ENCODE measurements at places on chromosomes 3 and 15.

DNA sequence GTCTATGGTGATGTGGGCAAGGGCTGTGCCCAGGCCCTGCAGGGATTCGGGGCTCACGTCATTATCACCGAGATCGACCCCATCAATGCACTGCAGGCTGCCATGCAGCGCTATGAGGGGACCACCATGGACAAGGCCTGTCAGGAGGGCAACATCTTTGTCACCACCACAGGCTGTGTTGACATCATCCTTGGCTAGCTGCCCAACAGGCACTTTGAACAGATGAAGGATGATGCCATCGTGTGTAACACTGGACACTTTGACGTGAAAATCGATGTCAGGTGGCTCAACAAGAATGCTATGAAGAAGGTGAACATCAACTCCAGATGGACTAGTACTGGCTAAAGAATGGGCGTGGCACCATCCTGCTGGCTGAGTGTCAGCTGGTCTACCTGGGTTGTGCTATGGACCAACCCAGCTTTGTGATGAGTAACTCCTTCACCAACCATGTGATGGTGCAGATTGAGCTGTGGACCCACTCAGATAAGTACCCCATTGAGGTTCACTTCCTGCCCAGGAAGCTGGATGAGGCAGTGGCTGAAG, 6.1 kb upstream of the USP8 start:
- no peak for DNase-seq

DNA sequence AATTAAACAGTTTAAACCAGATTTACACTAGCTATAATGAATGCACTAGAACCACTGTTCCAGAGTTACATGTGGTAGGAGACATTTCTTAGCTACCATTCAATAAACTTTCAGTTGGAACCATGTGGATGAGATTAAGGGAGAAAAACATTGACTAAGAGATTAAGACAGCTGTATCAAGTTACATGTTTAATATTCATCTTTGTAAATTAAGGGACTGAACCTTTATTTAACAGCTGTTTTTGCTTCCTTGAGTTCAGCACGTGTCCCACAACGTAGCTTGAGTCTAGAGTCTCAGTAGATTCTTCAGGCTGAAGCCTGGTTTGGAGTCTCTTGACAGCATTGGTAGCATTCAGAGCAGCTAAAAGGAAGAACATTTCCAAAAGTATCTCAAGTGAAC, 27.2 kb upstream of the CFAP44 start:
- no peak for DNase-seq

DNA sequence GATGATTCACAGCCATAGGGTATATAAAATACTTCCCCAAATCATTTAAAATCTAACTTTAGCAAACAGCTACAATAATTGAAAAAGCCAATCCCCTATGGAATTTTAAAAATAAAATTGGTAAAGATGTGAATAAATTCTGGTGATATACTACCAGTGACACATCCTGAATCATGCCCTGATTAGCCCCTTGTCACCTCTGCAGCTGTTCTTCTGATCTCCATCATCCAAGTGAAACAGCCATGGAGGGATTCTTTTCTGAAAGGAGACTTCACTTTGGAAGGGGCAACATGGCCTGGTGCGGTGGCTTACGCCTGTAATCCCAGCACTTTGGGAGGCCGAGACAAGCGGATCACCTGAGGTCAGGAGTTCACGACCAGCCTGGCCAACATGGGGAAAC, 115.6 kb upstream of the MLF1 start:
- DNase-seq: no peak

GRCh38 chr3:187520027-187520945, 149.9 kb downstream of the SST start:
- DNase-seq: no peak

DNA sequence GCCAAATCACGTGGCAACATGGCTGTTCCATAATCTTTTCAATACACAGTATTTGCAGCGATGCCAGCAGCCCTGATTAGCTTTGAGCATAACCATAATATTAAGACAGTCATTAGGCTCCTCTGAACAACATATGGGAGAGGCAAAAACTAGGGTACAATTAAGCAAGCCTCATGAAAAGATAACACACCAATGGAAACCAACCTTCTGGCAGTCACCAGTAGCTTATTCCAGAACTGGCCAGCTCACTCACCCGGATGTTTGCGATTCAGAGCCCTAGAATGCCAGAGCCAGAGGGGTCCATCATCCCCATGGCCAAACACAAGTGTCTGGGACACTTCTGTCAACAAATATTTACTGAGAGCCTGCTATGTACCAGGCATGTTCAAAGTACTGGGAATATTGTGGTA, 48.8 kb upstream of the PLXND1 start:
- no peak for DNase-seq

GRCh38 chr3:116474032-116474780, 28.9 kb upstream of the LSAMP start:
- no peak for DNase-seq

- DNase-seq: no peak
Observed at GRCh38 chr3:161117646-161118045, 12.5 kb upstream of the B3GALNT1 start.

DNA sequence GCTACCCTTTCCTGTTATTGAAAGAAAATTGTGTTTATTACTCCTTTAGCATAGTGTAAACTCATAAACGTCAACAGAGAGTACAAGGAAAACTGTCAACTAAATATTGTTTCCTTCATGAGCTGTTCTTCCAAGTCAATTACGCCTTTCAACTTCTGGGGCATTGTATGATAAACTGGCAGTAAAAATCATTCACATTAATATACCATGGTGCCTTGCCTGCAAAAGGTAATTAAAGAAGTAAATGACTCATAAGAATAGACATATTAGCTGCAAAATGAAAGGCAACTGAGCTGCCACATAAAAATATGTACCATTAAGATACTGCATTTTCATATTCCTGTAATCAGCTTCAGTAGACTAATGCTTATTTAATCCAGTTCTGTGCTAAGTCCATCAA, 447.3 kb downstream of the FOXP1 start:
- DNase-seq: no peak

DNA sequence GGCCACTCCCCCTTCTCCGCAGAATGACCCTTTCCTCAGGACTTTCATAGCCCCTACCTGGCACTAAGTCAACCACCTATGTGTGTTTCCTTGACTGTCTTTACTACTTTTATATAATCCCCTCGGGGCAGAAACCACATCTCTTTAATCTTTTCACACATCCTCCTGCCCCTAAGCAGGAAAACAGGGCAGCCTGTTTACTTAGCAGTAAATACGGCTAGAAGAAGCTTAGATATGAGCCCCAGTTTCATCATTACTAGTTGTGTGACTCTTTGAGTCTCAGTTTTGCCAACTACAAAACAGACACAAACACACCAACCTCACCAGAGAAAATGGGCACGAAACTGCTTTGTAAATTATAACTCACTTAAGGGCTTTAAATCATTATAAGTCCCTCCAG, 98.3 kb downstream of the CYP19A1 start:
- no peak for DNase-seq

- DNase-seq: no peak
Observed at GRCh38 chr3:158728061-158728377, 4.2 kb downstream of the RARRES1 start.

DNA sequence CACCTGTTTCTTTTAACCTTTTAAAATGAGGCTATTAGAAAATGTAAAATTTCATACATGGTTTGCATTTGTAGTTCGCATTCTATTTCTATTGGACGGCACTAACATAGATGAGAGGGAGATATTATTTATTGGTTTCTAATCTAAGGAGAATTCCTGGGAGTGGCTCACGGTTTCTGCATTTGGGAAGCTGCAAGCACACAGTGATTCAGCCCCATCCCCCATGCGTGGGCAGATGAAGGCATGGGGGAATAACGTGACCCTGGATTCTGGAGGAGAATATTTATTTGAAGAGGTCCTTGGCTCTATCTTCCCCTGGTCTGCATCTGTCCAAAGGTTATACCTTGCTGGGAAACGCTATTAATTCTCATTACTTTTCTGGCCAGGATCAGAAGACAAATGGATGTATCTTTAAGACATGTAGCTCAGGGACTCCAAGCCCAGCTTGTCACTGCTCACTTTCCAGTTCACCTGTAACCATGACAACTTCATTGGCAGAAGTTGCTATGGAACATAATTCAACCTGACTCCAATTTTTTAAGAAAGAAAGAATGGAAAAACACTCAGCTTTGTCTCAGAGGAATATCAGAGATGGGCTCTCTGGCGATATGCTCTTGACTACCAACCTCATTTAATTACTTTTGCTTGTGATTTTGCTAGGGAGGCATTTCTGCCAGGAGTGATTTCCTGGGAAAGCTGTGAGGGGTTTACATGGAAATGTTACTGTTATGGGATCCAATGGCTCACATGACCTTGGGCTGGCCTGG, 27.2 kb upstream of the POMGNT2 start:
- DNase-seq: no peak

GRCh38 chr3:52347716-52348635, 31.9 kb downstream of the DNAH1 start:
- DNase-seq: no peak

GRCh38 chr3:88626456-88627120, 476.8 kb downstream of the C3orf38 start:
- DNase-seq: no peak

- DNase-seq: no peak
Observed at GRCh38 chr3:6516694-6517093, 344.2 kb upstream of the GRM7 start.

DNA sequence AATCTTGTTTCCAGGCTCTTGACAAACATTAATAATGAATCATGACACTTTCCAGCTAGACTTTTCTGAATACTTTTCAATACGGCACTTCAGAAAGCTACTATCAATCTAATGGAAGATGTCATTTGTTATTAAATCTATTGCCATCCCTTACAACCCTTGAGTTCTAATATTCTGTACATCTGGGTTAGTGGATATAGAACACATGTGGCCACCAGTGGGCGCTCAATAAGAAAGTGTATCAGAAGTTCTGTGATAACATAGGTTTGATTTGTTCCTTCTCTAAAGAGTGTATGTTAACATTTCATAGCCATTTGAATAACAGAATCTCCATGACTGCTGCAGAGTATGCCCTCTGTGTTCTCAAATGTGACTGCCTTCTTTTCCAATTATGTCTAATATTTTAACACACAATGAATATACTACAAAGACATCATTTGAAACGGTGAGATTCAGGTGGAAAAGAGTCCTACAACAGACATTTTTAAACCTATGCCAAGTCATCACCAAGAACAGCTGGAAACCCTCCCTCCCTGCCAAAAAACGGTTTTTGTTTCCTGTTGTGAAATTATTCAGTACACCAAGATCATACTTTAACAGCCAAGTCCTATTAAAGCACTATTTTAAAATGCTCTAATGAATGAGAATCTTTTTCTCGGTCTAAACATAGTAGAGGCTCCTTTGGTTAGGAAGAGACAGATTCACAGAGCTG, 22.2 kb downstream of the ALDH1A2 start:
- DNase-seq: no peak

DNA sequence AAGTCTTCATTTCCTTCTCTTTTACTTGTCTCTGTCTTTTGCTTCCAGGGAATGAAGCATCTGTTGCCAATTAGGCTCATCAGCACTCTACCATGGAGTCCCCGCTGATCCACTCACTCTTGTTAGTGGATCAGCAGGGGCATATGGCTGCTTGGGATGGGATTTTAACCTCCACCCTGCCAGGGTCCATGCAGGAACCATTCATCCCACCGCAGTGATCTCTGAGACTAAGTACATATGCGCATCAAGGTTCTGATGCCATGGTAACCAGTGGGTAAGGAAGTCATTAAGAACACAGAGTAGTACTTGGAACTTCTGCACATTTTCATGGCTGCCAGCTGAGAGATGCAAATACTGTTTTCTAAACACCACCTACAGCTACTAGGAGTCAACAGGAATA, 374.0 kb upstream of the ALCAM start:
- no peak for DNase-seq

DNA sequence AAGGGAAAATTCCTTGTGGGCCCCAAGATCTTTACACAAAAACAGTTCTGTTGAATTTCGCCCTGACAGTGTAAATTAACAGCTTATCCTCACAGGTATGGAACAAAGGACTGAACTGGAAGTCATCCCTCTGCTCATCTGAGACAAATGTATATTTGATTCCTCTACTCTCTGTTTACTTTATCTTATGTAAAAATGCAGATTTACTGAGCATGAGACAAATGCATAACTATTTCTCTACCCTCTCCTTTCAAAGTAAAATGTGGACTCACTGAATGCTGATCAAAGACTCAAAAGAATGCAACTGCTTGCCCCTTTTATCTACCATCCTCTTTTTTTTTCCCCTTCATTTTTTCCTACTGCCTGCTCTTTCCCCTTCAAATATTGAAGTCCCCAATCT, 98.6 kb upstream of the CRBN start:
- DNase-seq: no peak

DNA sequence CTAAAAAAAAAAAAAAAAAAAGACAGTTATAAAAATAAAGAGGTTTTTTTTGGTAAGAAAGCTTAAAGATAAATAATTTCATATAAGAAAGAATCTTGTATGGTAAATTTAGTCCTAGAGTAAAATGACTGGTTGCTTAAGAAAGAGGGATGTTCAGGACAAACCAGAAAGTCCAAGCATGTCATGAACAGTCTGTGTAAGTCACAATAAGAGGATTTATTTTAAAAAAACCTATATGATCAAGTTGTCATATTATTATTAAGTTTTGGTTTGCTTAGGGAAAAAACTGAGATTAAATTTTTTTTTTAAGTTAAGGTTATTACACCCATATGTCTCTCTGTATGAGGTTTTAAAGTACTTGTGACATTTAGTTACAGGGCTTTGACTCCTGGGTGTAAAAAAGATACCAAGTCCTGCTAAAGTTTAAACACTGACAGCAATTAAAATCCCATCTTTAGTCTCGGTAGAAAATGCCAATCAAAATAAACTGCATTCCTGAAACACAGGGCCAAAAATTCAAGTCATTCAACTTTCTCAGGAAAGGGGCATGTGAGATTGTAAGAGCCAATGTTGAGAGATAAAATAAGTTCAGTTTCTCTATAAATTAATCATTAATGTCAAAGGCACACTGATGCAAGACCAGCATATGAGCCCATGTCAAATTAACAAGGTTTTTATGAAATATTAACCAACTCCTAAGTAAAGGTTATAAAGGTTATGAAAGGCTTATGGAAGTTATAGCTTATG, 8.5 kb upstream of the BDH1 start:
- no peak for DNase-seq

DNA sequence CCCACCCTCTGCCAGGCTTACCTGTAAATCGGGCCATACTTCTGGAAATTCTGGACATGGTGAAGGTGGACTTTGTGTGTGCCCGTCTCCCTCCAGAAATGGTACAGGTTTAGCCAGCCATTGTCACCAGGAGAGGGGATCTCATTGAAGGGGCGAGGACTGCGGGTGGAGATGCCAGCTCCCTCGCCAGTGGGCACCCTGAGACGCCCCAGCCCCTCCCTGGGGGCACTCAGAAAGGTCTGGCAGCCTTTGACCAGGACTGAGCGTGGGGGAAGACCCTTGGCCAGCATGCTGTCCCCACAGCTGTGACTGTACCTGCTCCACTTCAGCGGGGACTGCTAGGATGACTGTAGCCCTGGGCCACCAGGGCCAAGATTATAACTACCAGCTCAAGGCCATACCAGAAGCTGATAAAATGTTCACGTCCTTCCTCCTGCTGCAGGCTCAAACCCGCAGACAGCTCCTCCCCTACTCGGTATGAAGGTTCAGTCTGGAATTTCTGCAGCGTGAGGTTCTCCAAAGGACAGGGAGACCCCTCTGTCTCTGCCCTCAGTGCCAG, at the start of gene CYP11A1:
Gene CYP11A1, minus strand, starts transcription at position 351 of the 559 bp plus-strand sequence. Its CDS starts 61 bp downstream, at position 290.
- no peak for DNase-seq

Data from non-pigmented ciliary epithelial cell (primary cell).